Inflammatory macrophage treated with lipopolysaccharide for 4 hours (primary cell): ENCODE measurements at places on chromosomes 3 and 15.

- no peak for DNase-seq
These were observed 116.2 kb upstream of the CHRM5 start for GRCh38 chr15:33852094-33852493.

- DNase-seq: no peak
These were observed 3.1 kb downstream of the ABTB1 start for GRCh38 chr3:127675651-127676391.

DNA sequence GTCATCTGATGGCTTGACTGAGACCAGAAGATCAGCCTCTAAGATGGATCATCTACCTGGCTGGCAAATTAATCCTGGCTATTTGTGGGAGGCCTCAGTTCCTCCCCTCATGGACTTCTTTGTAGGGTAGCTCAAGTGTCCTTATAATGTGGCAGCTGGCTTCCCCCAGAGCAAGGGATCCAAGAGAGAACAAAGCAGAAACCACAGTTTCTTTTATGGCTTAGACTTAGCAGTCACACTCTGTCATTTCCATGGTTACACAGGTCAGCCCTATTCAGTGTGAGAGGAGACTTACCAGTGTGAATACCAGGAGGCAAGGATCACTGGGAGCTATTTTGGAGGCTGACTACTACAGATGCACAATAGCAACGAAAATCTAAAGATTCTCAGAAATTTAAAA is 15.3 kb upstream of the ARL14 start:
- no peak for DNase-seq

DNA sequence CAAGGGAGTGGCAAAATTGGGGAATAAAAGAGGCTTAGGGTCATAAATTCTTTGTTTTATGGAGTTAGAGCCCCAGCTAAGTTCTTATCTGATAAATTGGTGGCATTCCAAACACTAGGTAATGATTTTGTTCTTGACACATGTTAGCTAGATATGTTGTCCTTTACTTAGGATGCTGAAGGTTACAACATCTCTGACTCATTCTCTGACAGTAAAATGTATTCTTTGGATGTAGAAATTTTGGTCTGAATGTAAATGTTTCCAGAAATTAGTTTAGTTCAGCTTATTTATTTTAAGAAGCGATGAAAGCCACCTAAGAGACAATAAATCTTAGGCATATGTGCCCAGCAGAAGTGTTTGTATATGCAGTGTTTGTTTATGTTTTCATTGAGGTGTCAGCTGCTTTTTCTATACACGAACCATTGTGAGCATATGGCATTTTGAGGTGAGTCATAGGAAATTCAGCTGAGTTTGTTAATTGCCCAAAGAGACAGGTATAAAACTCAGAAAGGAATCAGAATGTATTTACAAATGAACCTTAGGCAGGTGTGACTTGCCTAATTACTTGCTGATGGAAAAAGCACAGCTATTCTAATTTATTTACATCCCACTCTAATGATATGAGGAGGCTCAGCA is 247.7 kb downstream of the AGBL1 start:
- DNase-seq: no peak
